ENCODE measurements at places on chromosomes 12 and 14.
A peak's percentile ranks its signal among the peaks of the same experiment; 100 is the strongest.

DNA sequence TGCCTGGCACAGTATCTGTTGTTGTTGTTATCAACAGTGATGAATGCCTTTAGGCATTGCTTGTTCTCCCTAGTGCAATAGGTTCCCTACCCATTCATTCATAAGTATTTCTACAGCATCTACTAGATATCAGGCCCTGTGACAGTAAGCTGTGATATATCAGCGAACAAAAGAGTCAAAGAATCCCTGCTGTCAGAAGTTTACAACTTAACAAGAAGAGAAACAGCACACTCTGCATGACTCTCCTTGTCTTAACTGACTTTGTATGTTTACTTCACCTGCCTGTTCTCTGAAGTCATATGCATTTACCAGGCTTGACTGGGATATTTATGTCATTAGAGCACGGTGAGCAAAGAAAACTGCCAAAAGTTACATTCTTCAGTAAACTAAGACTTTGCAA lies 452.2 kb upstream of the RPL10L start:
- no peak for DNase-seq

DNA sequence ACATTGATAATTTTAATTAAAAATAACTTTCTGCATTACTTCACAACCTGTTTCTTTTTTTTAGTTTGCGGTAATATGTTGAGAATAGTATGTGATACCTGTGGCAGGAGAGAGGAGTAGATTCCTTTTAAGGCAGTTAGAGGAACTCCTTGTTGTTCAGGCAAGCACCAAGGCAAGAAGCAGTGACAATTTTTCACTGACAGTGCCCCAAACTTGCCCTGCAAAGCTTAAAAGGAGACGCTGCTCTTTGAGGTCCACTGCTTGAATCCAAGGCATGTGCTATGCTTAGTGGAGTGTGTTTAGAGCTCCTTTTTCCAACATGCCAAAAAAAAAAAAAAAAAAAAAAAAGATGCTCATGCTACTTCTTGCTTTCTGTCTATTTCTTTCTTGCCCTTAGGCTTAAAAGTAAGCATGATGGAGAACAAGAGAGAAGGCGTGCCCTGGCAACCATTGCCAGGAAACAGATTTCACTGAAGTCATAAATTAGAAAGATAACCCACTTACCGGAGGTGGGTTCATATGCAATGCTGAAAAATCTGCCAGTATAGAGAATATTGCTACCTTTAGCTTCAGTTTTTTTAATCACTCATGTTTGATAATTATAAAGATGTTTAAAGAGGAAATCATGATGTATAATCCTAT lies 58.3 kb upstream of the DYRK2 start:
- no peak for DNase-seq

- DNase-seq = peak; percentile 68
These were observed 13.2 kb downstream of the PXN start for GRCh38 chr12:120252071-120252906.

GRCh38 chr12:89721291-89721987 lies 12.8 kb upstream of the ATP2B1 start:
- DNase-seq = no peak

- DNase-seq = peak; percentile 13
These were observed 15.3 kb upstream of the BDKRB2 start for GRCh38 chr14:96189281-96189711.

DNA sequence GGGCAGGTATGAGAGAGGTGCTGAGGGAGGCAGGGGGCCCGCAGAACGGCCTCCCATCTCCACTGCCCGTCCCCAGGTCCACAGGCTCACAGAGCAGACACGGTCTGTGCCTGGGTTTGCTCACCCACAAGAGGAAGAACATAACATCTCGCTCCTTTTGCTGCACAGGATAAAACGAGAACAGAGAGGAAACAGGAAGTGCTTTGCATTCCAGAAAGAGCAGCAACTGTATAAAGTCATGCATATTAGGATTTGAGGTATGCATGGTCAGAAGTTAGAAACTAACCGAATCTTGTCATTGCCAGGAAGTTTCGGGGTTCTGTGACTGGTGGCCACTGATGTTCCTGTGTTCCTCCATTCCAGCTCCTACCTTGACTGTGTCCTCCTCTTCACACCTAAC lies 25.0 kb downstream of the NTF3 start:
- DNase-seq = peak; percentile 86

DNA sequence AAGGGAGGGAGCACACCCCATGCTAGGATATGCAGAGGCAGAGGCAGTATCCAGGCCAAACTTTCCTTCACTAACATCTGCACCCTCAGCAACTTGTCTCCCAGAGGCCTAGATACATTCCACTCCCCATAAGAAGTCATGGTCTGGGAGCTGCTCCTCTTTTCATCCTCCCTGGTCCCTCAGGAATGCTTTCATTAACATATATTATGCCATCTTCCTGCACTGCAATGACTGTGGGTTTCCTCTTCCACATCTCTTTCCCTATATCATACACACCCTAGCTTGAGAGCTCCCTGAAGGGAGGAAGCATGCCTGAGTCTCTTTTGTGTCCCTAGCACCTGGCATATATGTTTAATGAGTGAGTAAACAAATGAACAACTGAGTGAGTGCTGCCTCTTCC lies 8.6 kb downstream of the DDN start:
- no peak for DNase-seq

GRCh38 chr12:106140223-106140986 lies 1.7 kb upstream of the NUAK1 start:
- DNase-seq = peak; percentile 28

GRCh38 chr12:63410197-63410596 lies 258.1 kb downstream of the DPY19L2 start:
- DNase-seq = no peak

DNA sequence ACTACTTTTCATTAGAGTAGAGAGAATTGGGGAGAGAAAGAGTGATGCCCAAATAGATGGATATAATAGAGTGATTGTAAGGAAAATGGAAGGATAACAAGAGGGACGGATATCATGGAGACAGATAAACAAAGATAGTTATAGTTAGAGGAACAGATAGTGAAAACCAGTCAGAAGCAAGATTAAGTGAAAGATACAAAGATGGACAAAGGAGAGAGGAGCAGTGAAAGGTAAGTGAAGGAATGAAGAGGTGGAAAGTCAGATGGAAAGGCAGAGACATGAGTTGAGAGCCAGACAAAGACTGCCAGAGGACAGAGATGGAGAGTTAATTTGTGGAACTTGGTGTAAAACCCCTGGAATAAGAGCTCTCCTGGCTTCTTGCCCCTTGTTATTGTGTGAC lies 59.2 kb upstream of the CISTR start:
- no peak for DNase-seq

- no peak for DNase-seq
These were observed 2.2 kb upstream of the TC2N start for GRCh38 chr14:91869556-91869955.

- DNase-seq = no peak
These were observed 112.6 kb upstream of the ARHGAP5 start for GRCh38 chr14:31964490-31964889.

DNA sequence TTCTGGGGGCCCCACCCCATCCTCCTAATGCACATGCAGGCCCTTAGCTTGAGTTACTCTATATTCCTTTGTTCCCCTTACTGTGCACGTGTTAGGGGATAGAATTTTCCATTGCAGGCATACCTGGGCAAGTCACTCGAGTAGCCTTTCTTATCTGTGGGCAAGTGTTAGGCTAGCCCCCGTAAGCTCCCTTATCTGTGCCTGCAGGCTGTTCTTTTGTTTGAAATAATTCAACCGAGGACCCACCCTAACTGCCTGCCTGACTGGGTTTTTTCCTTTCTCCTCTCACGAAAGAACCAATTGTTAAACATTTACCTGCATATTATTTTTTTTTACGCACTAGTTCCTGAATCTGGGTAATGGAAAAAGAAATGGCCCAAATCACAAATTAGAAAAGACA lies 21.3 kb upstream of the BCAT1 start:
- DNase-seq = no peak

GRCh38 chr12:65656891-65657351 lies 167.4 kb upstream of the HMGA2 start:
- peak; percentile 99 for DNase-seq

GRCh38 chr14:100750762-100751699 lies 24.3 kb downstream of the DLK1 start:
- no peak for DNase-seq

DNA sequence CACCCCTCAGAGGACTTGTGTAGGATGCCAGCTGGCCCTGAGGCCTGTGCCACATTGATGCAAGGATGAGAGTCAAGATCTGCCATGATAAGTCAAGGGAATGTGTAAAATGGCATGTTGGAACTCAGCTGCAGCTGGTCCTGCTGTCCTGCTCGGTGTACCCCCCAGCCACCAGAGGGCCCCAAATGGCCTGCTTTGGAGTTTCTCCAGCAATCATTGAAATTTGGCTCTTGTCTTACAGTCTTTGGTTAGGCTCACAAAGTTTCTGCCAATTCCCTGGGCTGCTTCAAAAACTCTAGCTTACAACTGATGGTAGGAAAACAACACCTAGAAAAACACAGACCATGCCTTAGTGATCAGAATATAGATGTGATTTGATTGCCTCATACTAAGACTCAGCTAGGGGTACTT lies 76.8 kb downstream of the HSD17B6 start:
- DNase-seq = peak; percentile 50

DNA sequence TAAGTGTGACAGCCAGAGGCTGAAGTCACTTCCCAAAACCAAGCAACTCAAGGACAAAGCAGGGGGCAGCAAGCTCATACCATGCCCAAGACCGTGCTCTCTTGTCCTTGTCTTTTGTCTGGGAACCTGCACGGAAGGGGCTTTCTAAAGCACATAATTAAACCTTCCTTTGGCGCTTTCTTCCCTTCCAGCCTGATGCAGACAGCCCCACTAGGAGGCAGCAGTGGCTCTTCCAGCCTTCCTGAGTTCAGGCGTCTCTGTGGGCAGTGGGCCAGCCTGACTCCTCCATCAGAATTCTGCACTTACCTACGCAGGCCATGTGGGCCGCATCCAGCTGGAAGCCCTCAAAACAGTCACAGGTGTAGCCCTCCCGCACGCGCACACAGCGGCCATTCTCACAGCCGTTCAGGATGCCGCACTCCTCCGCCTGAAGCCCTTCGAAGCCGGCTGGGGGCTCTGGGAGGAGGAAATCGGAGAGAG lies 7.6 kb downstream of the ISCA2 start:
- peak; percentile 59 for DNase-seq

GRCh38 chr12:9365296-9365695 lies 157.1 kb upstream of the PZP start:
- peak; percentile 39 for DNase-seq

DNA sequence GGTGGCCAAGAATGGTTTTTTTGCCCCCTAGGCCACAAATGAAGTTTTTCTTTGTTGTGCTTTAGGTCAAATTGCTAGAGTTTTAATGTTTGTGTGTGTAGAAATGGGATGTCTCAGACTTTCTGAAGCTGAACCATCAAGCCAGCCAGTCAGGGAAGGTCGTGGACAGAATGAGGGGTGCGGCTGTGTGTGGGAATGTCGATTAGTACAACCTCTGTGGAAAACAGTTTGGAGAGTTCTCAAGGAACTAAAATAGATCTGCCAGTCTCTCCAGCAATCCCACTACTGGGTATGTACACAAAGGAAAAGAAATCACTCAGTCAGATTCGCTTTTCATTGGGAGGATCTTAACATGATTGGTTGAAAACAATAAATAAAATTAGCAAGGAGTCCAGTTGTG lies 44.5 kb downstream of the ACACB start:
- no peak for DNase-seq

GRCh38 chr14:76862546-76863282 lies 36.5 kb downstream of the LRRC74A start:
- no peak for DNase-seq

DNA sequence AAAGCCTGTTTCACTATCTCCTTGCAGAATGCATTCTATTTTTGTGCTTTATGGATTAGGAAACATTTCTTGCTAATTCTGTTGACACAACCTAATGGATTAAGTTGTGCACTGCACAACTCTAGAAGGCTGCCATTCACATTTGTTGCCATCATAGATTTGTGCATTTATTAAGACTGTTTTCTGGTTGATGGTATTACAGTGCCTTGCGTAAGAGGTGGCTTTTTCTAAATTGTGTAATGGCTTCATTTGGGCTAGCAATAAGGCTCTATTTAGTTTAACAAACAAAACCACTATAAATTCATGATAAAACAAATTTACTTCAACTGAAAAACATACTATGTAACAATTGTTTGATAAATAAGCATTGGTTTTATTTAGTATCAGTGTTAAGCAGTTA lies 175.9 kb downstream of the TRHDE start:
- DNase-seq = no peak

DNA sequence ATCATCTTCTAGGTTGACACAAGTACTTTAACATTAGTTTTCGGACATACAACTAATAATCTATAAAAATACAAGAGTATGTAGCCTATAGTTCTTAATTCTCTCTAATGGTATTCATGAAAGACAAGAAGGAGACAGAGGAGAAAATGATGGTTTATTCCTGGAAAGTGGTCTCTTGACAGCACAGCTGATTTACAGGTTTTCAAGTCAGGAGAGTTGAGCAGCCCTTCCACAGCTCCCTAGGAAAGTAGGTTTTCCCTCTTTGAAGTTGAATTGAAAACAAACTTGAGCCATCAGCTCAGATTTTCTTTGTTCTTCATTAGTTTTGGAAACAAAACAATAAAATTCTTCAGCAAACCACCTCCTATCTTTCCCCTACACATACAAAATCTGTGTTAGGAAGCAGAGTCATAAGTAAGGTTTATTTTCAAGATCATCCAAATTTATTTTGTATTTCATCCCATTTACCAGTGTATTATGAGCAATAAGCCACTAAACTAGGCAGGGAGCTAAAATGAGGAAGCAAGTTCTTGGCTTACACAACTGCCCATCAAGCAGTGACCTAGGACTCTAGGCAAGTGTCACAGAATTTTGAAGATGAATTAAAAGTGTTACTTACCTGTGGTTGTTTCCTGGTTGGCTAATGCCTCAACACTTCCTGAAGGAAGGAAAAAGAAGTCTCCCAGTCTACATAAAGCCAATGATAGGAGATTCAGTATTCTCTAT lies 357.0 kb downstream of the BCAT1 start:
- DNase-seq = no peak

- DNase-seq = no peak
These were observed 1.3 kb upstream of the DTX3 start for GRCh38 chr12:57603324-57603723.

DNA sequence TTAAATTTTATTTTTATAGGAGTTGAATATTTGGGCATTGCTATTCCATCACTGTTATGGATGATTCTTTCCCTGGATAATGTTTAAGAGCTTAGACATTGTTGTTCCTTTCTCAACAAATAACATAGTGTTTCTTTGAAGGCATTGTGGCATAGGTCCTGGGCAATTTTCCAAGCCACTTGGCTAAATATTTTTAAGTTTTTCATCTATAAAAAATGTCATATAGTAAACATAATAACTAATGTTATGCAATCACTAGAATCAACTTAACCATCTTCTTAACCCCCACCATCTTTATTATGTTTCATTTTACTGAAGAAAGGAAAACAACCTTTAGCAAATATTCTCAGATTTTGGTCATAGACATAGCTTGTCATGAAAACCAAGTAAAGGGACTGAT lies 600.6 kb upstream of the LMO3 start:
- no peak for DNase-seq

GRCh38 chr12:74539261-74539660 lies 1.6 kb downstream of the ATXN7L3B start:
- peak; percentile 5 for DNase-seq

- DNase-seq = no peak
These were observed 140.6 kb downstream of the FBXL14 start for GRCh38 chr12:1453810-1454209.

- no peak for DNase-seq
These were observed 12.5 kb downstream of the AMDHD1 start for GRCh38 chr12:95955549-95956159.

- DNase-seq = peak; percentile 52
These were observed 2.3 kb upstream of the MAP3K9 start for GRCh38 chr14:70811578-70811977.

GRCh38 chr12:113130457-113131135 lies 5.0 kb downstream of the RASAL1 start:
- peak; percentile 91 for DNase-seq

GRCh38 chr12:108156717-108157116 lies 27.6 kb downstream of the WSCD2 start:
- no peak for DNase-seq

Data from kidney tubule cell (primary cell).